ENCODE measurements at places on chromosomes 7 and 10.

- DNase-seq: no peak
Measured at GRCh38 chr10:16662923-16663322, 141.2 kb upstream of the C1QL3 start.

GRCh38 chr10:12252882-12253546 lies 57.0 kb downstream of the CDC123 start:
- DNase-seq: no peak

GRCh38 chr10:29007370-29007747 lies 281.5 kb upstream of the LYZL1 start:
- no peak for DNase-seq

- DNase-seq: no peak
Measured at GRCh38 chr10:13311177-13311575, 11.3 kb upstream of the PHYH start.

DNA sequence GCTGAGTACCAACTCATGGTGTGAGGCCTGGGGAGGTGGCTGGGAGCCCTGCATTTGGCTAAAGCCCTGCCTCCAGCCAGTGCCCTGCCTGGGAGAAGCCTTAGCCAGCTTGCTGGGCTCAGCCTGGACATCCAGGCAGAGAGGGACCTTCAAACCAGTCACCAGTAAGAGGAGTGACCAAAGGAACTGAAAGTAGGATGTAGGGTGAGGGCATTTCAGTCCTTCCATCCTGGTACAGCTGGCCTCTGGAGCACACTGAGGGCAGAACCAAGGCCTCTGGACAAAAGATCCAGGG lies 124.8 kb downstream of the ADCY1 start:
- no peak for DNase-seq

DNA sequence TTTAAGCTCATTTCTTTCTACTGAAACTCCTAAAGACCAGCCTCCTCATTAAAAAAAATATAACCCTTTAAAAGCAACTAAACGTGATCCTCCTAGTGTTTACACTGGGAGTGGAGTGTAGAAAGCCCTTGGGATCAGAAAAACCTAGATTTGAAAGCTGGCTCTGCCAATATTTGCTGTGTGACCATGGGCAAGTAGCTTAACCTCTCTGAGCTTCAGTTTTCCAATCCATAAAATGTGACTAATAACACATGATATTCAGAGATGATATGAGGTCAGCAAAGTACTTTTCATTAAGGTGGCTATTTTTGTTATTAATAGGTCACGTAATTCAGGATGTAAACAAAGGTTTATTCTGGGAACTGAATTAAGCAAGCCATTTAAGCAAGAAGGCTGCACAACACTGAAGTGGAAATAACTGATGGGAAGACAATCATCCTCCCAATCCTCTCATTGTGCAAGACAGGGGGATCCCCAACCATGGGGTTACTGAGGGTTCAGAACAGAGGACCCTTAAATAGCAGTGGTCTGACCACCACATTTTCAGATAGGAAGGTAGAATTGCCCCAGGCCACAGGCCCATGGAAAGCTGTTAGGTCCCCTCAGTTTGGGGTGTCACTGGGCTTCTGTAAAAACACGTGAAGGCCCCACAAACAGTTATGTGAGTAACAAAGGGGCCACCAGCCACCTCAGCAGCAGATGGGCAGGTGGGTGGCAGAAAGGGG lies 49.1 kb upstream of the EEPD1 start:
- no peak for DNase-seq

GRCh38 chr7:54339073-54339472 lies 203.1 kb upstream of the VSTM2A start:
- DNase-seq: no peak

DNA sequence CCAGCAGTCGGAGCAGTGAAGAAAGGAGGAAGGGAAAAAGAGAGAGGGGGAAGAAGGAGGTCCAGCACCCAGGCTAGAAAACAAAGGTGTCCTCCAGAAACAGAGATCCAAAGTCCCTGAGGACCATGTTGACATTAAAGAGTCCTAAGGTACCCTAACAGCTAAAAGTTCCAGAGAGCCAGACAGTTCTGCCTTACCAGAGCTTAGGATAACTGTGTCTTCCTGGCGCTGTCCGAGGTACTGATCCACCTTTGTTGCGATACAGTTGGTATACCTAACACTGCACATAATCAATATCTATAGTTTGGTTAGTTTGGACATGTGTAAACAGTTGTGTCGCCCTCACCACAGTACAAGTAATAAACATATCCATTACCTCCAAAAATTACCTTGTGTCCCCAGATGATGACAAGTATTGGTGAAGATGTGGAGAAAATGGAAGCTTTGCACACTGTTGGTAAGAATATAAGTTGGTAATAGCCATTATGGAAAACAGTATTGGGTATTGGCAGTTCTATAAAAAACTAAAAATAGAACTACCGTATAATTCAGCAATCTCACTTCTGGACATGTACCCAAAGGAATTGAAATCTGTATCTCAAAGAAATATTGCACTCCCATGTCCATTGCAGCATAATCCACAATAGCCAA lies 59.8 kb downstream of the GRID1 start:
- no peak for DNase-seq

- no peak for DNase-seq
Measured at GRCh38 chr10:49287689-49288340, 11.2 kb upstream of the C10orf71 start.

GRCh38 chr10:1249142-1249920 lies 193.1 kb downstream of the WDR37 start:
- no peak for DNase-seq

DNA sequence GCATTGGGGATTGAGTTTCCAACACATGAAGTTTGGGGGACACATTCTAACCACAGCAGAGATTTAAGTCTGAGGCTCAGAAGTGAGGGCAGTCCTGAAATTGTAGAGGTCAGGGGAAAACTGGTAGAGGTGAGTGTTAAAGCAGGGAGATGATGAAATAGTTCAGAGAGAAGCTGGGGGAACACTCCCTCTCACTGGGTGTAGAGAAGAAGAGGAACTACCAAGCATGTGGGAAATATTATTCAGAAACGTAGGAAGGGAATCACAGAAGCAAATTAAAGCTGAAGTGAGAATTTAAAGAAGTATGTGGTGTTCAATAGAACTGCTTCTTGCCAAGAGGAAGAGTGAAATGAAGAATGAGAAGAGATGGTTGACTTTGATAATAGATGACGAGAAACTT lies 121.5 kb upstream of the FAM3C start:
- DNase-seq: no peak
